ENCODE measurements at places on chromosomes 3 and 15.

GRCh38 chr15:37034835-37035748 lies 65.3 kb downstream of the MEIS2 start:
- DNase-seq: no peak

DNA sequence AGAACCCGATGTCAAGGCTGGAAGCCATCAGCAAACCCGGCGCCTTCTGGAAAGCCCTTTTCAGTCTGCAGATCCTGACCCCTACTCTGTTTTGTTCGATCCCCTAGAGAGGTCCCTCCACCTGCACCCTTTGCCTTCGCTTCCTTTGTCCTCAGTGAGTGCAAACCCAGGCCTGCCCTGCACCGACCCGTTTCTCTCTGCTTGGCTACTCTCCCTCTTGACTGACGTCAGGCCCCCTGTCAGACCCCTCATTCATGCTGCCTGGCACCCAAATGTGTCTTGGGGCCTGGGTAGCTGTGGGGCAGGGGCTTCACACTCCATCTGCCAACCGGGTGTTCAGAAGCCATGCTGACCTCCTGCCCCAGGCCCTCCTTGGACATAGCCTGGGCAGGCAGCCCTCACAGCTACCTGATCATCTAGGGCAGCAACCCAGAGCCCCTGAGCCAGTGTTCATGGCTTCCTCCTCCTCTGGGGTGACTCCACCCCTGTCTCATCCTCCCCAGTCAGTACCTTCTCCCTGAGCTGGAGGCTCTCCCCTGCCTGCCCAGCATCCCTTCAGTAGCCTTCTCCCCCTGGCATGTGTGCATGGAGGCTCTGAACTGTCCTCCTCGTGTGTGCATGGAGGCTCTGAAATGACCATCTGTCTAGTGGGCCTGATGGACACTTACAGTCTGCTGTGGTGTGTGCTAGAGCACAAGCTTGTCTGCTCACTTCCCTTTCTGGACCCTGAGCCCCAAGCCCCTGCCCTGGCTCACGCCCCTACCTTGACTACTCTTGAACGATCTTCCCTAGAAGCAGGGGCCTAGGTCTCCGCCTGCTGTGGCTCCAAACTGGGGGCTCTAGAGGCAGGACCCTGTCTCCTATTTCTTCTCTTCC lies 69.4 kb downstream of the EXOG start:
- no peak for DNase-seq

GRCh38 chr15:77716632-77717332 lies 84.1 kb upstream of the LINGO1 start:
- no peak for DNase-seq

DNA sequence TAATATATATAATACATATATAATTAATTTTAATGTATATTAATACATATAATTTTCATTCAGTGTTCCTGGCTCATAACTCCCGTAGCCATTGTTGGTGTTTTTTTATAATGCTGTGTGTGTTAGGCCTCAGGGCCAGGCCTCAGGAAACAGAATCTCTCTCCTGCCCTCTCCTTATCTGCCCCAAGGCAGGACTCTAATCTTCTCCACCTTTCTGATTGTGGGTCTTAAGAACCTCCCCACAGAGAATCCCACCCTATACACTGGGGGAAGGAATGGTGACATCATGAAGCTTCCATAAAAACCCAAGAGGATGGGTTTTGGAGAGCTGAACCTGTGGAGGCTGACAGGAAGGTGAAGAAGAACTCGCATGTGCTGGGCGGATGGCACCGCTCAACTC lies 4.0 kb upstream of the FMN1 start:
- no peak for DNase-seq

- DNase-seq: no peak
Observed at GRCh38 chr3:127655641-127656040, 17.1 kb upstream of the ABTB1 start.

DNA sequence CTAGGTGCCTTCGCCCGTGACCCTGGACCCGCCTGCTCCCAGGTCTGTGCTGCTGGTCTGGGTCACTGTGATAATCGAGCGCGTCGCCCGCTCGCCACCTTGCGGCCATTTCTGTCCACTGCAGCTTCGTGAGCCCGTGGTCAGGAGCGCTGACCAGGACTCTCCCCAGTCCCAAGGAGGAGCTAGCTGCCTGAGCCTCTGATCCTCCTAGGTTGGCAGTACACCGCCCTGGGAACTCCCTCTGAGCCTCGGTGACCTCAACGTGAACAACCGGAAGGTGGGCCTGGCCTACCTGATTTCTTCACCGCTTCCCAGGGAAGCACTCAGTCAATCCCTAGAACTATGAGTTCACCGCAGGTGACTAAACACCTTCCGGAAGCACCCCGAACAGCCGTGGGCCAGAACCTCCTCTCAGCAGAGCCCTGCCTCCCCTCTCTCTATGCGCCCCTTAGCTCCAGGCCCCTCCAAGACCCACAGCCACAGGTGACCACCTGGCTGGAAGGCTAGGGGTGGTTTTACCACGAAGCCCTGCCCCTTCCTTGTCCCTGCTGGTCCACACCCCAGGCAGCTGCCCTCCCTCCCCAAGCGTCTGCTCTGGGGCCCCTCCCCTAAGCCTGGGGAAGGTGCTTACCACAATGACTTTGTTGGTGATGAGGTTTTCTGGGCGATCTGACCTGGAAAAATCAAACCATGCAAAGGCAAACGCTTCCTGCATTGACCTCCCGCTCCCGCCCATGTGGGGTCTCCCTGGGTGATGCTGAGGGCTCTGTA lies 9.7 kb downstream of the PLA2G4D start:
- DNase-seq: peak; percentile 55

Measured in kidney capillary endothelial cell (primary cell).